ENCODE measurements at places on chromosomes 12 and 14.

DNA sequence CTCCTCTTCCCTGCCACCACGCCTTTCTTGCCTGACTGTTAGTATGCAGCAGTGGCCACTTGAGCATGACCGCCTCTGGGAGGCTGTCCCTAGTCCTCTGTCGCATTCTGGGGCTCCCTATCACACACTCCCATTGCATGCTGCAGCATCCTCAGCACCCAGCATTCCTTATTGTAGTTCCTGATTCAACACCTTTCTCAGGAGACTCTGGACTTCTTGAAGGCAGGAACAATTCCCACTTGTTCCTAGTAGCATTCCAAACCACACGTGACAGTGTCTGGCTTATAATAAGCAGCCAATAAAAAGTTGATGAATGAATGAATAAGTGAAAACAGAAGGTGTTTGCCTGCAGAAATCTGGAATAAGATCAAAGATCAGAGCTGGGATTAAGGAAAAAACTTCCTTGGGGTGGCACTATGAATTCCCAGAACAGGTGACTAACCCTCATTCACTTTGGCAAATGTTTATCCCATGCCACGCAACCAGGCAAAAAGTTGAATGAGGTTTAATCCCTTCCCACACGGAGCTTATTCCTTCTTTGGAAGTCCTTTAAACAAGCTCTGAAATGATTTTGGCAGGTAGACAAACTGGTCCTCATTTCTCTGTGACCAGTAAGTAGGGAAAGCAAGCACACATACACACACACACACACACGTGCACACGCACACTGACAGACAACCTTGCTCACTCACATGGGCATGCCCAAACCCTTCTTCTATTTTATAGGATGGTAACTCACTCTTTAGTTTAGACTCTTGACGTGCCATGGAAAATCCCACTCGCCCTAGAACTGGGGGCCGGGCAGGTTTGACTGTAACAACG lies 26.5 kb downstream of the NTF3 start:
- DNase-seq, result no peak

- DNase-seq, result no peak
These were observed 4.5 kb upstream of the RNASE4 start for GRCh38 chr14:20679907-20680306.

GRCh38 chr12:97288531-97288930 lies 174.1 kb upstream of the RMST start:
- no peak for DNase-seq

- DNase-seq, result no peak
These were observed 19.5 kb downstream of the DICER1 start for GRCh38 chr14:95137804-95138167.

- no peak for DNase-seq
These were observed 66.5 kb upstream of the DDX11 start for GRCh38 chr12:31007153-31007495.

DNA sequence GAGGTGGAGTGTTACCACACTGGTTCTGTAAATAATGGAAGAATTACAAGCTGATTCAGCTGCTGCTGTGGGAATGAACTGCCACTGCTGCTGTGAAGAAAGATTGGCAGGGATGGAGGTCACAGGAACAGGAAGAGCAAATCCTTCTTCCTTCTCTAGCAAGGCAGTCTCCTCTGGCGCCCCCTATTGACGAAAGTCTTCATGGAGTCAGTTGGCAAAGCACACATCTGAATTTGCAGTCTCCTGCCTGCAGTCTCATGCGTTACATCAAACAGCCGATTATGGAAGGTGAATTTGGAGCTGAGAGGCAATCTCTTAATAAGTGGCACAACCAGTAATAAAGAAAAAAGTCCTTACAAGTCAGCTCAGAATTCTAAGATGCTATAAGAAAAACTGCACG lies 106.0 kb upstream of the TMTC1 start:
- DNase-seq, result no peak

DNA sequence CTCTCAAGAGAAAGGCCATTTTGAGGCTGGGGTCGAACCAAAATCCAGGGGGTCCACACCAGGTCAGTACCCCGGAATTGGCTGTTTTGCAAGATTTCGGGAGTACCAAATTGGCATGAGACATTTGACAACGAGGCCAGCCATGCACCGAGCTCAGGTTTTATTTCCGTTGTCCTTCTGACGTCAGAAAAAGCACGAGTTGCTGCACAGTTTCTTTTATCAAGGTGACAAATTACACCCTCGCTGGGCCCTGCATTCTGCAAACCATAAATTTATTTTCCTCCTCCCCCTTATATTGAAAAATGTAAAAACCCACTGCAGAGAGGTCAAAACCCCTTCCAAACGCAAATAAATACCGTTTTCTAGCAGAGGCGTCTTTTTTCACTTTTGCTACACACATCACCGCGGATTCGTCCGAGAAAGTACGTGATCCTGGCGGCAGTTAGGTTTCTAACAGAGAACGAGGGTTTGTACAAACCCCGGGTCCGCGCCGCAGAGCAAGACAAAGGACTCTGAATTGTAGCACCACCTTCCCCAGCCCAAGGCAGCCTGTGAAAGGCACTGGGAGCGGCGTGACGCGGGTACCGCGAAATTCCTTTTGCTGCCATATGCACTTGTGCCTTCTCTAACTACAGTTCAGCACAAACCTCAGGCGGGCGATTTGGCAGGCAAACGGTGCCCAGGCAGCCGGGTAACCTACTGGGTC lies 1.8 kb downstream of the SLC38A1 start:
- DNase-seq, result peak; percentile 36

GRCh38 chr14:29222671-29223268 lies 456.2 kb downstream of the FOXG1 start:
- peak; percentile 30 for DNase-seq

GRCh38 chr12:96172981-96173380 lies 21.2 kb upstream of the ELK3 start:
- no peak for DNase-seq

- DNase-seq, result no peak
These were observed 137.2 kb downstream of the ARMH4 start for GRCh38 chr14:58014778-58015177.

DNA sequence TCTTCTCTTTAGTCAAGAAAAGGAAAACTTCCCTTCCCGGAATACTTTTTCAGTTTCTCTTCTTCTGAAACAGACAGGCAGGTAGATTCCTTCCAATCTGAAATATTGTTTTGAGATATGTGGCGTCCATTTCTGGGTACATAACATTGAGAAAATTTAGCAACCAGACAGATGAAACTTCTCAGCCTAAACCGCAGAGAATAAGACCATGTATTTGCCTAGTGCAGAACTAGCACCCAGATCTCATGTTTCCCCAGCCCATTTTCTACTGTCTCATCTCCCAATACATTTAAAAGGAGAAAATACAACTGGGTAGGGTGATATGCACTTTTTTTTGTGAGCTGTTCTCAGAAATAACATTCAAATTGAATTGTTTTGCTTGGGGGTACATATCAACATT lies 6.4 kb downstream of the AVPR1A start:
- no peak for DNase-seq

DNA sequence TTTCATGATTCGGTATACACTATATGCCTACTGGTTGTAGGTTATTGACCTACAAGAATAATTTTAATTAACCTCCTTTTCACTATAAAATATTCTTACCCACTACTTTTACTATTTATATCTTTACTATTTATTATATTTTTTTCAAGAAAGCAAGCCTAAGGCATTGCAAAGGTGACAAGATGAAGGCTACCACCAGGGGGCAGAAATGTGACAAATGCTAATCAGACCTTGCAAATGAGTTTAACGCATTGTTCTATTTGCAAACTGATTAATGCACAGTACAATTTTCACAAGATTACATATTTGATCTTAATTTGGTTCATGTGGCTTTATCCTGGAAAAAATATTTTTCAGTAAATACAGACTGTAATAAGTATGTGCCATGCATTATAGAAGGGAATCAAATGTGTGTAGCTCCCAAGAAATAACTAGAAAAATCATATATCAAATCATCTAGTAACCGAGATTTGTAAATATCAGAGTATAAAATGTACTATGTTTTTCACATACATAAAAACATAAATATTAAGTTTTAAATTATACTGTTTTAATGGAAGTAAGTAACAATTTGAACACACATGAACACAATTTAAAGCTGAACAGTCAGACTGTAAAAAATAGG lies 107.0 kb downstream of the ADAMTS20 start:
- DNase-seq, result no peak

DNA sequence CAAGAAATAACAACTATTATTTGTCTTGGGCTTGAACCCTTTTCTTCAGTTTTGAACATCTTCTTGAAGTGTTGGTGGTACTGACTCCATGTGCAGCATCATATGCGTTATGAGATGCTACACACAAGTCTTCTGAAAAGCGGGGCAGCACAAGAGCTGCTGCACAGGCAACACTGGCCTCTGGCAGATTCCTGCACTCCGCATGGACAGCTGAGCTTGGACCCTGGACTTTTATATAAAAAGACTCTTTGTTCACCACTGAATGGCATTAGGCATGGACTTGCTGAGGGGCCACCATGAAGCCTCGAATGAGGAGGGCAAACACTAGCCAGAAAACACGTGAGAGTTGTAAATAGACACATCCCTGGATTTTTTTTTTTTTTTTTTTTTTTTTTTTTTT lies 210.8 kb upstream of the NPAS3 start:
- DNase-seq, result no peak

DNA sequence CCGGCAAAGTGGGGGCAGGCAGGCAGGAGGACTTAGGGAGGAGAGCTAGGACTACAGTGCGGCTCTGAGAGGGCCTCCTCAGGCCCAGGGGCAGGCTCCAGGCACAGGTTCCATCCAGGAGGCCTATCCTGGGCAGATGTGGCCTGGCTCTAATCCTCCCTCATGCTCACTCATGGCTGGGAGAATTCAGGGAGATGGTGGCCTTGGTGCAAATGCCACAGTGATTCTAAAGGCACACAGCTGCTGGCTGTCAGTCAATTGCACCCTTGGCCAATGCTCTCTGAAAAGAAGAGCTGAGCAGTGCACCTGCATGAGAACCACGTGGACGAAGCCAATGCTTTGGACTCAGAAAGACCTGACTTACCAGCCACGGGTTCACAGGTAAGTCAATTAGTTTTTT lies 89.6 kb downstream of the C12orf75 start:
- DNase-seq, result no peak

DNA sequence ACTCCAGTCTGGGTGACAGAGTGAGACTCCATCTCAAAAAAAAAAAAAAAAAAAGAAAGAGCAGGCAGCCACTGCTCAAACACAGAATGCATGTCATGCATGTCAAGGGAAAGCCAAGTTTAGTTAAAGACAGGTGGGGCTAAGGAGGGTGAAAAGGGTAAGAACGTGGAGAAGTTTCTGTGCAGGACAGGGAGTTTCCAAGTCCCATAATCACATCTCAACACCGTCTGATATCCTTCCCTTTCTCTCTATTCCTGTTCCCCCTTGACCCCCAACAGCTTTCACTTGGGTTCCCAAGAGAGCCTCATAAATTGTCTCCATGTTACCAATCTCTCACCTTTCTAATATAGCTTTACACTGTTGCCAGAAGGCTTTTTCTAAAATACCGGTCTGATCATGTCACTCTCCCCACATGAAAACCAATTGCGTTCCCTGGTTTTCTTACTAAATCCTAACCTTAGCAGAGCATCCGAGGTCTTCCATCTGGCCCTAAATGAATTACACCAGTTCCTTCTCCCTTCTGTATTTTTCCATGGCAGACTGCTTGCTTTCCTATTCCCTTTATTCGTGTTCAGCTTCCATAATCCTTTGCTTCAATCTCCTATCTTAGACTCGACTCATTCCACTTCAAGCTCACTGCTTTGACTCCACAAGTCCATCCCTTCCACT lies 37.0 kb downstream of the LIMA1 start:
- DNase-seq, result no peak

- DNase-seq, result no peak
These were observed 8.0 kb upstream of the KRT8 start for GRCh38 chr12:52912711-52913430.

DNA sequence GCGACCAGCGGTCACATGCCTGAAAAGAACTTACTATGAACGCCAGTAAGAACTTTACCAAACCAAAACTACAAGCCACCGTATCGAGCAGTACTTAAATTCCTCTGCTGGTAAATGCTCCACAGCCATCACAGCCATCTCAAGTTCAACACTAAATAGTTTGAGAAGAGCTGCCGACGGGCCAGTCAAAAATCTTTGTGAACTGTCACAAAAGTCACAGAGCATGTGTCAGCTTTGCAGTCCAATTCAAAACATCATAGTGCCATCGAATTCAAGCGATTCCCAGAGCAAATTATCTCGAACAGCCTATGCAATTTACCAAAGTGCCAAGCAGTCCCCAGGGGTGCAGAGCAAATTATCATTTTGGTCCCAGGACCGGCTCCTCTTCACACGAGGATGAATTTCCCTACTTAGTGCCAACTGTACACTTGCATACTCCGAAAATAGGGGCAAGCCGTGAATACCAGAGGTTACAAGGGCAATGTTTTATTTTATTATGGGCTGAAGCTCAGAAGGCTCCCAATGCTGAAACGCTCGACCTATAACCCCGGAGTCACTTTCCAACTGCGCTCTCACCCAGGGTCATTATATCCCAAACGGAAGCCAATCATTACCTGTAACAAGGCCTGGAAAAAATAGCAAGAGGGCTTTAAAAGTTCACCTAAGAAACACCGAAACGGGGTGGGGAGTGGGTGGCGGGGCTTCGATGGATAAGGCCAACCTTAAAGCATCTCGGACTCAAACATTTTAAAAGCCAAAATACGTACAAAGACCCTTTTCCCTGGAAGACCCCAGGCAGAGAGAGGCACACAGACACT lies 1.1 kb downstream of the LRP6 start:
- DNase-seq, result peak; percentile 25

DNA sequence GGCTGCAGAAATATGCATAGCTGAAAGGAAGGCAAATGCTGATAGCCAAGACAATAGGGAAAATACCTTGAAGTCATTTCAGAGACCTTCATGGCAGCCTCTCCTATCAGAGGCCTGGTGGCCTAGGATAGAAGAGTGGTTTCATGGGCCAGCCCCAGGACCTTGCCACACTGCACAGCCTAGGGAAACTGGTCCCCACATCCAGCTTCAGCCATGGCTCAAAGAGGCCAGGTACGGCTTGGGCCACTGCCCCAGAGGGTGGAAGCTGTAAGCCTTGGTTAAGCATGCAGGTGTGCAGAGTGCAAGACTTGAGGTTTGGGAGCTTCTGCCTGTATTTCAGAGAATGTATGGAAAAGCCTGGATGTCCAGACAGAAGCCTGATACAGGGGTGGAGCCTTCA lies 101.0 kb upstream of the KITLG start:
- DNase-seq, result no peak
